ENCODE measurements at places on chromosomes 6 and 20.

DNA sequence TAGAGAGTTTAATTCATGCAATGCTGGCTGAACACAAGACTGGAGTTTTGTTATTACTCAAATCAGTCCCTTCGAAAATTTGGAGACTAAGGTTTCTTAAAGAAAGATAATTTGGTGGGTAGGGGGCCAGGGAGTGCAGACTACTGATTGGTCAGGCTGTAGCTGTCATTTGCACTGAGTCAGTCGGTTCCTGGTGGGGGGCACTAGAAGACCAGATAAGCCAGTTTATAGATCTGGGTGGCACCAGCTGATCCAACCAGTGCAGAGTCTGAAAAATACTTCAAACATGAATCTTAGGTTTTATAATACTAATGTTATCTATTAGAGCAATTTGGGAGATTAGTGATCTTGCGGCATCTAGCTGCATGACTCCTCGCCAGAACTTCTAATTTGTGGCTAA is 530.7 kb downstream of the NKAIN2 start:
- DNase-seq: no peak

- DNase-seq: no peak
Measured at GRCh38 chr6:157227202-157228166, 95.8 kb downstream of the TMEM242 start.

DNA sequence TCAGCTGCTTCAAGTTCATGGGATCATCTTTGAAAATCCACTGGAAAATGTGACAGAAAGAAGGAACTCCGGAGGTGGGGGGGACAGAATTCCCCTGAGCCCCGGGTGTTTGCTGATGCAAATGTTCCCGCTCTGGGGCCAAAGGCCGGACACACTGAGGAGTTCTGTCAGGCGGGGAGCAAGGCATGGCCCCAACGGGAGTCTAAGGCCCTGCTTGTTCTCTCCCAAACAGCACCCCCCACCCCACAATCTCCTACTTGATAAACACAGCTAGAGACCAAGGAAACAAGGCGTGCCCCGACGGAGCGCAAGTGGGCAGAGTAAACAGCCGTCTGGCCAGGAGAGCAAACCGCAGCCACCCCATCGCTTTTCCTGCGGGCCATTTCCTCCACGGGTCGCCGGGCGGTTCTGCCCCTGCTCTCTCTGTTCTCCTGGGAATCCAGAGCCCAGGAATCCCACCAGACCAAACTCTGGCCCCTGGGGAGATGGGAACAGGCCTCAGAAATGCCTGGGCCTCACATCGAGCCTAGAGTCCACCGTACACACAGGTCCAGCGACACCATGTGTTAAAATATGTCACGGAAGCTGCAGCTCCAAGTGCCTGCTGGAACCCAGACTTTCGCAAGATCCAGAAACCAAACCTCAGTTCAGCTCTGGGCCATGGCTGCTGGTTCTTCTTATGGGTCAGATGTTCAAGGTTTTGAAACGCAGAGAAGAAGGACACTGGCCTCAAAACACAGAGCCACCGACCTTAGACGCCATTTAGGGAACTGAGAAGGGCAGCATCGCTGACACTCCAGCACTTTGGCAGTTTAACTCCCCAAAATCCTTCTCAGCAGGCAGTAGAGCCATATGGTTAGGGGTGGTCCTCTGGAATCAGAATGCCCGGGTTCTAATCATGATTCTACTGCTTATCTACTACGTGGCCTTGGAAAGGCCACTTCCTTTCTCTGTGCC is 104.2 kb downstream of the PREX1 start:
- DNase-seq: no peak

DNA sequence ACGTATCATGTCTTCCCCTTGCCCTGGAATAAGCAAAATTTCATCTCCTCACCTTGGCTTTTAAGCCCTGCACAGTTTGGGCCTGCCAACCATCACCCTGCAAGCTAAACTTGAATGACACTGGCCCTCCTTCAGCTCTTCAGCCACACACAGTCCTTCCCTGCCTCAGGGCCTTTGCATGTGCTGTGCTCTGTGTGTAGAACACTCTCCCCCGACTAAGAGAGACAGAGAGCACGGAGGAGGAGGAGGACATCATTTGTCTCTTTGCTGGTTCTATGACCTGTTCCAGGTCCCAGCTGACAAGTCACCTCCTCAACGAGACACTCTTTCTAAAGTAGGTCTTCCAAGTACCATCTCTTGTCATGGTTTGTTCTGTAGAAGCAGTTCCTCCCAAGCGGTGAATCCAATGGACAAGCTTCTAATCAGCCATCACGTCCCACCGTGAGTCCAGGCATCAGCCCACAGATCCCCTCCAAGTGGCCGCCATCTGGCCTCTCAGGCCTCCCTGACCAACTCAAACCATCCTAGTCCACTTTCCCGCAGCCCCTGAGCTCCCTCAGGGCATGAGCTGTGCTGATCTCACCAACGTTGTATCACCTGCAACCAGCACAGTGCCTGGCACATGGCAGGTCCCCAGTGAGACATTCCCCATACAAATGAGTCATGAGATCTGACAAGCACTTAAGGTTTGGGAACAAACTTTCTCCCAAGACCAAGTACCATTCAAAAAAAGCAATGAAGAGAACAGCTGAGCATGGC is 30.5 kb downstream of the NFATC2 start:
- no peak for DNase-seq

DNA sequence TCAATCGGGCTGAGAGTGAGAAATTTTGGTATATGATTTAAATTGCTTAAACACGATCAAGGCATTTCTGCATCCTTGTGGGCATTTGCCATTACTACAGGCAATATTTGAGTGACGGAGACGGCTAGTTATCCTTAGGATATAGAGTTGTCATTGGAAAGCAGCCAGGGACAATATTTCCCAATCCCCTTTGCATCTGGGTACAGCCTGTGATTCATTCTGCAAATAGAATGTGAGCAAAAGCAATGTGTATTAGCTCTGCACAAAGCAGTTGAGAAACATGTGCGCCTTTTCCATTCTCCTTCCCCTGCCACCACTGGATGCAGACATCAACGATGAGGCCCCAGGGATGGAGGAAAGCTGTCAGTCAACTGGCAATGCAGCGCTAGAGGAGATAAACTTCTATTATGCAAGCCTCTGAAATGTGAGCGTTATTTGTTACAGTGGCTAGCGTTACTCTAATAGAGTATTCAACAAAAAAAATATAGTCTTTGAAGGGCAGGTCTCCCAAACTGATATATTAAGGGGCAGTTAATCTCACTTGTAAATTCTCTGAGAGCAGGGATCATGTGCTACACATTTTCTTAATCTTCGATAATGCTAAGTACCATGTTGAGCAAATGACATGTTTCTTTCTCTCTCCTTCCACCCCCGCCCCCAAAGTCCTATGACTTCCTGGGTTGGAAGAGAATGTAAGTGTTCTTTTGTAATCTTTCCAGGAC is 37.1 kb upstream of the NCOA3 start:
- no peak for DNase-seq

- no peak for DNase-seq
Measured at GRCh38 chr20:49045440-49046086, 549 bp upstream of the CSE1L start.

- no peak for DNase-seq
Measured at GRCh38 chr6:152091851-152092341, 284.4 kb downstream of the ESR1 start.

GRCh38 chr20:31839782-31840487 is 5.5 kb downstream of the FOXS1 start:
- no peak for DNase-seq

DNA sequence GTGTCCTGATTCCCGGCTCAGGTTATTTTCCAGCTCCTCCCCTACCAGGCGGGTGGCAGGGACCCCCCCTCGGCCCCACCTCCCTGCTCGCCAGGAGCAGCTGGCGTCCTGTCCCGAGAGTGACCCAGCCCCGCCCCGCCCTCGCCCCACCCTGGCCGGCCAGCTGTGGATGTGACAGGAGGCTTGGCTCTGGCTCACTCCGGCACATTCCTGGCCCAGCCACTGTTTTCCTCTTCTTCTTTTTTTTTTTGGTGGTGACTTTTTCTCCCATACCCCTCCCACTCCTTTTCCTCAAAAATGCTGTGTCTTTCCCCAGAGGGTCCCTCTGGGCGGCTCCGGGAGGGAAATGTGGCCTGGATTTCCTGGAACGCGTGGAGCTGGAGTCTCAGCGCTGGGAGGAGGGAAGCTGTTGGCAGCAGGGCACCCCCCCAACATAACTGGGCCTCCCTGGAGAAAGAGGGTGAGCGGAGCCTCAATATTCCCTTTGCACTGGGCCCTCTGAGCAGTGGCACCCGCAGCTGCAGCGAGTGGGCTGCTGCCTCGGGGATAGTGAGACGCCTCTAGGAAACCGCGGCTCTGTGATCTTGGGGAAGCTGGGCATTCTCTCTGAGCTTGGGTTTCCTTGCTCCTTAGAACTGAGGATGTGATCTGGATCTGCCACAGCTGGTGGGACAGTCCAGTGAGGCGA is 28.3 kb upstream of the CSNK2A1 start:
- no peak for DNase-seq
